Stimulated activated CD8-positive, alpha-beta memory T cell treated with anti-CD3 and anti-CD28 coated beads, Interleukin-7, amount 100 ng/mL, for 4 hours (primary cell): ENCODE measurements at places on chromosomes 5 and 9.

DNA sequence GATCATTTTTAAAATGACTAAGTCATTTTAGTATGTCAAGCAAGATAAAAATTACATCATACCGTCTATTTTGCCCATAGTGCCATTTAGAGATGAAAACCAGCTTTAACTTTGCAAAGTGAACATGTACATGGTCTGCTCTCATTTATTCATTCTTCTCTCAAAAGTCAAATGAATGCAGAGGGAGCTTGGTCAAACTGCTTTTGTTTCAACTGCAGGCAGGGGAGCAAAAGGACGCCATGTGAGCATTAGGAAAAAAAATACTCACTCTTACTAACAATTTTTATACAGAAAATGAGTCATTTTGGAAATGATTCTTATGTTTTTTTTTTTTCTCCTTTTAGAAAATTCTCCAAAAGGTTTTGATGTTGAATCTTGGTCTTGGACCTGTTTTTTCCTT, 15.7 kb downstream of the SCGB3A1 start:
- DNase-seq: no peak

DNA sequence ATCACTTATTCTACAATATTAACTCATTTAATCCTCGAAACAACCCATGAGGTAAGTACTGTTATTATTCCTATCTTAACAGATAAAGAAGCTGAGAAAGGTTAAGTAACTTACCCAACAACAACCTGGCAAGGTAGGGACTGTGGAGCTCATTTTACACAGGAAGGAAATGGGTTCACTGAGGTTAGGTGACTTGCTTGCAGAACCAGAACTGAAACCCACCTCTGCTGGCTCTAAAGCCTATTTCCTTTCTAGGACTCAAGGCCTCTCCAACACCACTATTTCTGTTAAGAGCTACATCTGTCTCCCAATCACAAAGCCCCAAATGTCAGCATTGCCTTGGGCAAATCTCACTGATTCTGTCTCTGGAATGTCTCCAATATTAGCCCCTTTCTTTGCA, 38.9 kb upstream of the IFNK start:
- DNase-seq: no peak

DNA sequence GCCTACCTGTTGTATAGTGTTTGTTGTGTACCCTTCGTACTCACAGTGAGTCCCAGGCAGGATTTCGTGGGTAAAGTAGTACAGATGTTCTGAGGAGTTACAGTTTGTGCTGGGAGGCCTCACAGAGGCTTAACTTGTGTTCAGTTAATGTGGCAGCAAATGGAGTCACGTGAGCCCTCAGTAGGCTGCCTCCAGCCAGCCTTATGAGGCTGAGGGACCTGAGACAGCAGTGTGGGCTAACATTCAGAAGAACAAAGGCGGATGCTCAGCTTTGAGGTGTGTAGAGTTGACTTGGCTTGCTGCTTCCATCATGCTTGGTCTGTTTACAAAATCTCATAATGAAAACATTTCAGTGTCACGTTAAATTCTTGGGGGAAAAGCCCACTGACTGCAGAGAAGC, 118.1 kb downstream of the TRIO start:
- DNase-seq: no peak

DNA sequence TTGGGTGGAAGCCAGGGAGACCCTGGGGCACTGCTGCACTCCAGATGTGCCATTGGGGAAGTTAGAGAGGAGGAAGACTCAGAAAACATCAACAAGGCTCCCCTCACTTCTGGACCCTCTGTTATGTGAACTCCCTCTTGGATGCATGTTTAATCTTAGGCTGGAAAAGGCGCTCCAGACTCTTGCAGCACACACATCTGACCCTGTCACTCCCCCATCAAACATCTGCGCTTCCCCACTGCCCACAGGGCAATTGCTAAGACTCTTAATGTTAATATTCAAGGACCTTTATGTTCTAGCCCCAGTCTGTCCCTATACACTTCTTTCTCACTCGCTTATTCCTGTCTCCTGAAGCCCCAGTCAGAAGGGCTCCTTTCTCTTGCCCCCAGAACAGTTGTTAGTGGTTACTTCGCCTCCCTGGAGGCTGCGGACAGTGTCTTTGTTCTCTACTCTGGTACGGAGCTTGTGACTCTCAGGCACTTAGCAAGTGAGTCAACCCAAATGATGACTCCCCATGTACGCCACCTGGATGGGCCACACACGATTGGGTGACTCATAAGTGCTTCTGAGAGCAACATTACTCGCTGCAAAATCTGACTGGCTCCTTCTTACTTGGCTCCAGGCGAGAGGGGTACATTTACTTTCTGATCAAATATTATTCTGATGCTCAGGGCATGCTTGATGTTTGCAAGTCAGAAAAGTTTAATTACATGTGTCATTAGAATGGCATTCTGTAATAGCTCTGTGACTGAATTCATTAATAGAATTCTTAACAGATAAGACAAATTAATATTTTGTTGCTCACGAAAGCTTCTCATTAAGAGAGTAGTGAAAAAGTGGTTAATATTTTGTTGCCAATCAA, 193.6 kb downstream of the HSPA4 start:
- DNase-seq: no peak

- no peak for DNase-seq
Measured at GRCh38 chr9:109499631-109500410, 1.7 kb upstream of the PTPN3 start.

- DNase-seq: no peak
Measured at GRCh38 chr5:152137063-152137462, 212.4 kb upstream of the GLRA1 start.

DNA sequence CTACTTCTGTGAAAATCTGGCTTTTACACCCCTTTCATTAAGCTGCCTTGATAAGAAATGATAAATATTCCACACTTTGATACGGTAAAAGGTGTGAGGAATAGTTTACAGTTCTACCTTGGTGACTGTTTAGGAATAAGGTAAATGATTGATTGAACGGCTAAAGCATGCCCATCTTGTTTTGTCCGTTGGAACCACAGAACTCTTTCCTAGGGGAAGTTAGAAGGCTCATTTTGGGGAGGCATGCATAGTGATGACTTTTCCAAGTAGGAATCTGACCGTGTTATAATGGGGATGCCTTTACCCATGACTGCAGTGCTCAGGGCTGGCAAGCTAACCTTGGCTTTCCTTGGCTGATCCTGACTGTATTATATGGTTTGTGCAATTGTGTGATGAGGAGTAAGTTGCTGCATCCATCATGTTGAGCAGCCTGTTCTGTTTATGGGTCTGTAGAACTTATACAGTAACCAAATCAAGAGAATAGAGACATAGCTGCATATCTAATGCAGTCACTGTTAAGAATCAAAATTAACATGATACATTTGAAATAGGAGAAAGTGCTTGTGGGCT, 24.5 kb downstream of the PCSK5 start:
- DNase-seq: no peak

DNA sequence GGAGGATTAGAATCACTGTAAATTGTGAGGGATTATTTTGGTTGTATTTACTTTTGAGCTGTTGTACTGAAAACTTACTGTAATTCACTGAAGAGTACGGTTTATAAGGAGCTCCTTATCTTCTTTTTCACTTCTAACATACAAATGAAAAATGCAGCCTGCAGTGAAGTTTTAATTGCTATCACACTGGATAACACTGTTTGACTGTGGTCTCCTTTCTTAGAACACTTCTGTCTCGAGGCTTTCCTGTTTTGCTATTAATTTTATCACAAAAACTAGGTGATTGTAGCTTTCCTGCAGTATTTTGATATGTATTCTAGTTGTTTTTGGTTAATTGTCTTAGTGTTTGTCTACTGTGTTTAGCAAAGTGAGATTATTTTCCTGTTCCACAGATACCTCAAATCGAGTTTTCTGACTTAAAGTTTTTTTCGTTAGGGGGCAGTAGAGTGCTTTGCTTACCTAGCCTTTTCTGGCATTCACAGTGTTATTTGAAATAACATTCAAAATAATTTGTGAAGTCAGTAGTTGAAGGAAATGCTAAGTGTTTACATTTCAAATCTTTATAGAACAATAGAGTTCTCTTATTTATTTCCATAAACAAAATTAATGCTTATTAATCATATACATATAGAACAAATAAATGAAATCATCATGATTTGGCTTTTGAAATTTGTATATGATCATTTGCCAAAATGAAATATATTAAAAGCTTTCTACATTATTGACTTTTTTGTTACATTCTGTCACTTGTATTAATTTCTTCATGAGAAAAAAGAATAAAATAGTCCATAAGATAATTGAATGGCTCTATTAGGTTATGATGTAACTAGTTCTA, 52.9 kb downstream of the COMMD10 start:
- no peak for DNase-seq

DNA sequence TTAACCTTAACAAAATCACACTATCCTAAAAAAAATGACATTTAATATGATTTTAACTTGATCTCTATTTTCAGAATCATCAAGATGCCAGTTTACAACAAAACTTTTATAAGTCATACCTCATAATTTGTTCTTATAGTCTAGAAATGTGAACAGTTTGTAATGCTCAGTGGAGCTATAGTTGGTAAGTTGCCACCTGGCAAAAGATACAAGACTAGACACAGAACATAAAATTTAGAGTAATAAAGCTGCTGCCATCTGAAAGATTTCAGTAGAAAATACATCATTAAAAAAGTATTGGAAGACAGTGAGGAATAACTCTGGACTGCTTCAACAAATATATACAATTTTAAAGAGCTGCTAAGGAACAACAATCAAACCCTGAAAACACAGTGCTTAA, 233.8 kb downstream of the GABRG2 start:
- no peak for DNase-seq

DNA sequence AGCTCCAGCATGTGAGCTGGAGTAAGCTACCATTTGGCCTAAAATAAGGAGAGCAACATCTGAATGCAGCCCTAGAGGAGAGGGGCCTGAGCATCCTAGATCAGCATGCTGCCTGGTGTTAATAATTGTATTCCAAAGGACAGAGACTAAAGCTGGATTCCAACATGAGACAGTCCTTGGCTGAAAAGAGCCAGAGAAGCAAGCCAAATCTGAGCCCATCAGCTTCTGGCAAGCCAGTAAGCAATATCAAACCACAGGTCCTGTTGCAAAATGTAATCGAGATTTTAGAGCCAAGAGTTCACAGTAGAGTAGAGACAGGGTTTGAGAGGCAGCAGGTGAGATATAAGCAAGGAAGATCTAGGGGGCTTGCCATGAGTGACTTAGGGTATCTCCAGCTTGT, 42.3 kb upstream of the DMAC1 start:
- no peak for DNase-seq

- no peak for DNase-seq
Measured at GRCh38 chr9:19445452-19445851, 36.6 kb downstream of the ACER2 start.

DNA sequence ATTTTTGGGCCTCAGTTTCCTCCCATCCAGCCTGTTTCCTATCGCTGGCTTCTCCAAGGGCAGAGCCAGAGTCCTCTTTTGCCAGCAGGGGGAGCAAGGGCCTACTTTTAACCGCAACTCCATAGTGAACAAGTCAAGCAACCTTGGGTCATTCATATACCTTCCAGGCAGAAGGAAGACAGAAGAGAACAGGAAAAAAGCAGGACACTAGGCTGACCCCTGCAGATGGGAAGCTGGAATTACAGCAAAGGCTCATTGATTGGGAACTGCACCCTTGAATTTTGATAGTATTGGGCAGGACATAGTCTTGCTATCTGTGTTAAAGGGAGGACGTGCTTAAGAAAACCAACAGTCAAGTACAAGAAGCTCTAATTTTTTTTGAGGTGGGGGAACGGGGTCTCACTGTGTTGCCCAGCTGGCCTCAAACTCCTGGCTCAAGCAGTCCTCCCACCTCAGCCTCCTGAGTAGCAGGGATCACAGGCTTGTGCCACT, 30.1 kb downstream of the QRFP start:
- DNase-seq: peak; percentile 15

- no peak for DNase-seq
Measured at GRCh38 chr5:179120951-179121666, 60.9 kb downstream of the ZNF354C start.

DNA sequence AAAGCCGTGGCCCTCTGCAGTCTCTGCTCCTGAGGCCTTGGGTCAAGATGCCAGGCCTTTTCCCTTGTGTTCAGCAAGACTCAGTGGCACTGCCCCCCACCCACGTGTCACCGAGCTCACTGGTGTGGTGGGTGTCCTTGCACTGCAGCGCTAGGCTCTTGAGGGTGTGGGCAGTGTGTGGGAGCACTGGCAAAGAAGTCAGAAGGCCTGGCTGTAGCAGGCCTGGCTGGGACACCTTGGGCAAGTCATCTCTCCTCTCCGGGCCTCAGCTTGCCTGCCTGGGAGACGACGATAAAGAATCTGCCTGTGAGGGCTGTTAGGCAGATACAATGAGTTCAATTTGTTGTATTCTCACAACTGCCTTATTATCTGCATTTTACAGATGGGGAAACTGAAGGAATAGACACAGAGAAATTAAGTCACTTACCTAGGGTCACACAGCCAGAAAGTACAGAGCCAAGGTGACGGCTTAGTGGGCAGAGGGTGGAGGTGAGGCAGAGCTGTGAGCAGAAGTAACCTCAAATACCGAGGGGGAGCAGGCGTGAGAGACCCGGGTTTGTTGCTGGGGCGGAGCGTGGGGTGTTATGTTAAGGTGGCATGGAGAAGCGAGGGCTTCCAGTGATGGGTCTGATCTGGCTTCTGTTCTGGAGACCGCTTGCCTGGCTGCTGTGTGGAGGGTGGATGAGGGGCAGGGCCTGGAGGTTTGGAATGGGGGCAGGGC, 1.4 kb downstream of the TSPAN17 start:
- peak; percentile 53 for DNase-seq

DNA sequence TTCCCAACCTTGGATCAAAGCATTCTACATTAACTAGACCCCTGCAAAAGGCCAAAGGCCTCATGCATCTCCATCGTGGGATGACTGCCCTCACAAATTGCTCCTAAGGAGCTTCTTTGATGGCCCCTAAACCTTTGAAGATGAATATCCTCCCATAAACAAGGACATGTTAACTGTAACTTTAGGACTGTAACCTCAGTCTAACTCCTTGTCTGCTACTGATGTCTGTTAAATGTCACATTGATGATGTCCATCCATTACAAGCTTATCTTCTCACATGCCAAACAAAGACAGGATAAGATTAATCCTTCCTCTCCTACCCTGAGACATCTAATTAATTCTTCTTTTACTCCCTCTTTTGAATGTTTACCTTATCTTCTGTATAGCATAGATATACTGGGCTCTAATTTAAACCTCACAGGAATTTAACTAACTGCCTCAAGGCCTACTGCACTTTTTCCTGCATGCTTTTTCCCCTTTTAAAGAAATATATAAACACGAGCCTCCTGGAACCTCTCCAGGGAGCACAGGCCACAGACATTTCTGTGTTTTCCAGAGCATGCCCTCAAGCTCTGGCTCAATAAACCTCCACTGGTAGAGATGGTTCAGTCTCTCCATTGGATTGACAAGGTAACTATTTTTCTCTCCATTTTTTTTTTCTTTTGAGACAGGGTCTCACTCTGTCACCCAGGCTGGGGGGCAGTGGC, 90.6 kb upstream of the SLC25A48 start:
- DNase-seq: no peak

GRCh38 chr5:149915392-149916260, 29.0 kb downstream of the PDE6A start:
- no peak for DNase-seq

- no peak for DNase-seq
Measured at GRCh38 chr9:17783227-17783626, 204.4 kb downstream of the SH3GL2 start.

GRCh38 chr5:119427060-119427459, 25.2 kb upstream of the HSD17B4 start:
- no peak for DNase-seq

- DNase-seq: no peak
Measured at GRCh38 chr5:170121321-170121720, 15.6 kb downstream of the FOXI1 start.

- DNase-seq: no peak
Measured at GRCh38 chr9:132756214-132756845, 86.1 kb downstream of the GTF3C4 start.

- DNase-seq: no peak
Measured at GRCh38 chr9:138063785-138064184, 186.2 kb downstream of the CACNA1B start.

GRCh38 chr9:23700359-23700758, 125.7 kb downstream of the ELAVL2 start:
- no peak for DNase-seq
